Liver (tissue), 10 donors: ENCODE measurements at places on chromosomes 6 and 20.

GRCh38 chr20:11302436-11302835 lies 615.3 kb upstream of the BTBD3 start:
- H3K36me3 ChIP-seq, result no peaks in the 10 kb centered on the region
- H3K27me3 ChIP-seq, result no peaks in the 10 kb centered on the region
- DNase-seq, result no peak
- no peak overlapping the region for H3K27ac ChIP-seq
- no peak overlapping the region for H3K4me3 ChIP-seq
- H3K4me1 ChIP-seq, result no peaks in the 10 kb centered on the region

DNA sequence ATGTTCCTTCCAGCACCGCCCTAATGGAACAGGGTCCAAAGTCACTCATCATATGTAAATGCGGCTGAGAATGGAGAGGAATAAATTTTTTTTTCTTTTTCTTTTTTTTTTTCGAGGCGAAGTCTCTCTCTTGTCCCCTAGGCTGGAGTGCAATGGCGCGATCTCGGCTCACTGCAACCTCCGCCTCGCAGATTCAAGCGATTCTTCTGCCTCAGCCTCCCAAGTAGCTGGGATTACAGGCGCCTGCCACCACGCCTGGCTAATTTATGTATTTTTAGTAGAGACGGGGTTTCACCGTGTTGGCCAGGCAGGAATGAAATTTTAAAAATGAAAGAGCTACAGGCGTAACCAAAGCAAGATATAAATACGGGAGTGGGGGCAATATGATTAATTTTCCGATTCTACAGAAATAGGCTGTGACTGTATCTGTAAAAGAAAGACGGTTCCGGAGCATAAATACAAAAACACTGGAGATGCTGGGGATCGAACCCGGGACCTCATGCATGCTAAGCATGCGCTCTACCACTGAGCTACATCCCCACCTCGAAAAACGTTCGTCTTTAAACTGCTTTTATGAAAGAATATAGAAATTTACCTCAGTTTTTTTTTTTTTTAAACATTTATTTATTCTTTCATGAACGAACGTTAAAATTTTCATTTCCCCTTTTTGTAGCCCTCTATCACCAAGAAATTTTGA lies 132.2 kb downstream of the GPX5 start:
- peak; percentile 70 for DNase-seq
- H3K4me1 ChIP-seq, result no peaks in the 10 kb centered on the region
- H3K27me3 ChIP-seq, result no peaks in the 10 kb centered on the region
- H3K4me3 ChIP-seq, result no peak overlapping the region

GRCh38 chr6:56026455-56027180 lies 151.2 kb upstream of the BMP5 start:
- no peaks in the 10 kb centered on the region for H3K4me1 ChIP-seq
- H3K27me3 ChIP-seq, result no peaks in the 10 kb centered on the region
- H3K36me3 ChIP-seq, result no peaks in the 10 kb centered on the region

GRCh38 chr6:104540743-104541142 lies 319.0 kb downstream of the HACE1 start:
- H3K27me3 ChIP-seq, result no peaks in the 10 kb centered on the region
- no peak overlapping the region for H3K27ac ChIP-seq
- H3K4me3 ChIP-seq, result no peak overlapping the region
- no peaks in the 10 kb centered on the region for H3K4me1 ChIP-seq

- no peak for DNase-seq
- no peaks in the 10 kb centered on the region for H3K27me3 ChIP-seq
- H3K36me3 ChIP-seq, result no peaks in the 10 kb centered on the region
- H3K4me3 ChIP-seq, result no peak overlapping the region
- H3K4me1 ChIP-seq, result no peaks in the 10 kb centered on the region
- no peak overlapping the region for H3K27ac ChIP-seq
Observed at GRCh38 chr6:11208267-11208666, 24.2 kb downstream of the NEDD9 start.

- DNase-seq, result no peak
- H3K27ac ChIP-seq, result no peak overlapping the region
- H3K27me3 ChIP-seq, result no peaks in the 10 kb centered on the region
- H3K4me3 ChIP-seq, result no peak overlapping the region
- H3K4me1 ChIP-seq, result peaks cover 17% of the 10 kb centered on the region
- no peaks in the 10 kb centered on the region for H3K36me3 ChIP-seq
Observed at GRCh38 chr6:142823256-142823902, 121.6 kb downstream of the HIVEP2 start.

DNA sequence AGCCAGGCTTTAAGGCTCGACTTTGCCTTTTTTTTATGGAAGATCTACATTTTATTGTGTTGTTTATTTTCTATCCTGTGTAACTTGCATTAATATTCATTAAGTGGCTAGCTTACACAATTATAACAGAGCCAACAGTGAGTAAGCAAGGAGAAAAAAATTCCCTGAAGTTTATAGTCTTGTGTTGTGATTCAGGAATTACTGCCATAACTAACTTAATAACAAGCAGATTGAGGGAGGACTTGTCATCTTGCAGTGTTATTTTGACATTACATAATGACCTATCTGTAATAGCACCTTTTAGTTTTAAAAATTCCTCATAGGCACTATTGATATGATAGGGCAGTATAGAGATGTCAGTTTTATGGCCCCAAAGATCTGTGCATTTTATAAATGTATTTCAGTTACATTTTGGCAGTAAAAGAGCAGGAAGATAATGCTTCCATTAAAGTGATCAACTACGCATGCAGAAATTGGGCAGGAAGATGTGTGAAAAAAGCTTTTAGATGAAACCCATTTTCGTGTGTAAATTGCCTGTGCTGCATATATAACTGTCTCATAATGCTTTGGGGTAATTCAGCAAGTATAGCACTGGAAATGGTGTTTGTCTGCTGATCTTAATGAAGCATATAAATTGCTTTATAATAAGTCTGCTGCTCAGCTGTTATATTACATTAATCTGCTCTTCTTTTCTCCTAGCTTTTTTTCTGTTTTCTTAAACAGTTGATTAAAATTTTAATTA lies 123.0 kb downstream of the SMAP1 start:
- no peaks in the 10 kb centered on the region for H3K27me3 ChIP-seq
- no peaks in the 10 kb centered on the region for H3K36me3 ChIP-seq
- no peak for DNase-seq
- H3K4me1 ChIP-seq, result no peaks in the 10 kb centered on the region
- H3K27ac ChIP-seq, result no peak overlapping the region

- DNase-seq, result no peak
- no peak overlapping the region for H3K27ac ChIP-seq
- peaks cover 4% of the 10 kb centered on the region for H3K4me1 ChIP-seq
- H3K27me3 ChIP-seq, result no peaks in the 10 kb centered on the region
Observed at GRCh38 chr6:582370-582769, 74.5 kb downstream of the HUS1B start.

DNA sequence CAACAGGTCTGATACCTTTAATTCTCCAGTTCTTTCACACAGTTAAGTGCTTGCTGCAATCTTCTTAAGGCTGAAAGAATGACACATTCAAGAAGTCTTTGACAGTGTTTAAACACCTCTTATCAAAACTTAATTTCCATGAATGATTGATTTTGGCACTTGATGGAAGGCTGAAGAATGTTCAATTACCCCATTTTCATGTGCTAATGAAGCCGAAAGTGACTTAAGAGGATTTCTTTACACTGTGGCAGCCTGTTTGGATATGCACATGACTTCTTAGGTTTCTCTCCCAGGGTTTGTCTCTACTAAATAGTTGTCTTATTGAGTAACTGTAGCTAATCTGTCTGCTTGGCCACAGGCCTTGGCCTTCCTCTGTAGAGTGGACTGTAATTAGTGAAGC lies 81.1 kb upstream of the PRDM1 start:
- no peak for DNase-seq
- H3K4me1 ChIP-seq, result no peaks in the 10 kb centered on the region
- H3K27me3 ChIP-seq, result peaks cover 9% of the 10 kb centered on the region
- H3K27ac ChIP-seq, result no peak overlapping the region
- no peak overlapping the region for H3K4me3 ChIP-seq
- H3K36me3 ChIP-seq, result no peaks in the 10 kb centered on the region
